Stimulated activated naive CD4-positive, alpha-beta T cell treated with Interleukin-2 at 50 U/mL for 16 hours (primary cell): ENCODE measurements at places on chromosomes 7 and 10.

DNA sequence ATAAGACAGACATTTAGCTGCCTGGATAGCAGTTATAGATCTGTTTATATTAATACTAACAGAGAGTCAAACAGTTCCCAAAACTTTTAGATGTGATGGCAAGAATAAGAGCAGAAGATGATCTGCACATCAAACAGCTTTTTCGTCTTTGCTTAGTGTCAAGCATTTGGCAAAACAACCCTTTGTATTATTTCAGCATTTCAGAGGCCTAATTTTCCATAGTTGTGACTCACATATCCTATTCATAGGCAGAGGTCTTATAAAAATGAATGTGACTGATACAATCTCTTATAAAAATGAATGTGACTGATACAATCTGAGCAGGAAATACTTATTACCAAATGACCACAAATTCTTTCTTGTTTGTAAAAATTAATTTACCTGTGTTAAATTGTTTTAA lies 71.2 kb downstream of the LRRTM3 start:
- no peak for DNase-seq

GRCh38 chr10:87053111-87053510 lies 33.0 kb downstream of the FAM25A start:
- no peak for DNase-seq

GRCh38 chr7:151558575-151558974 lies 38.9 kb upstream of the RHEB start:
- no peak for DNase-seq

GRCh38 chr10:79162861-79163665 lies 94.3 kb downstream of the ZMIZ1 start:
- DNase-seq, result no peak

DNA sequence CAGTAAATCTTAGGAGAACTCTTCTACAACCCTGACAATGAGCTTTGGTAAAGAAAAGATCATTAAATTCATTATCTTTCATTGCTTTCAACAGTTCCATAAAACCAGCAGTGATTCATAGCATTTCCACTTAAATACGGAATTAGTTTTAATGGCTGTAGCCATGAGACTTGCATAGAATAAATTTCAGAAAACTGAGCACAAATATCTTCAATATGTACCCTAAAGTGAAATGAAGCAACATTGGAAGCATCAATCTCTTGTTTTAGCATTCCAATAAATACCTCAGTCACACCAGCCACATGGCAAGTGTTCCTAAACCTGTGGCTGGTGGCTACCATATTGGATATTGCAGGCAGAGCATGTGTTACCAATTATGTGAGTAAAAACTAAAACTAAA lies 3.6 kb upstream of the RARRES2 start:
- no peak for DNase-seq

DNA sequence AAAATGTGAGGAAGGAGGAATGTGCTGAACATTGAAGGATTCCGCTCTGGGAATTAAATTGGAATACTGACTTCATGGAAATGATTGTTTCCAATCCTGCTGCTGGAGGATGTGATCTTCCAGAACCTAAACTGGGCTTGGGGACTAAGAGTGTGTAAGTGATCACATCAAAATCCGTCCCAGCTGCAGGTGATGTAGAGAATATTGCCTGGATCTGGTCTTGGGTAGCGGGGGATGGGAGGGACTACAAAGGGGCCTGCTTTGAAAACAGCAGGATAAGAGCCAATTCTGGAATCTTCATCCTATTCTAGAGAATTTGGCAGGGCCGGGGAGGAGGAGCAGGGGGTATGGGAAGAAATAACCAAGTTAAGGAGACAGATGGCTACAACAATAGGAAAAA lies 552.2 kb upstream of the FZD8 start:
- no peak for DNase-seq

DNA sequence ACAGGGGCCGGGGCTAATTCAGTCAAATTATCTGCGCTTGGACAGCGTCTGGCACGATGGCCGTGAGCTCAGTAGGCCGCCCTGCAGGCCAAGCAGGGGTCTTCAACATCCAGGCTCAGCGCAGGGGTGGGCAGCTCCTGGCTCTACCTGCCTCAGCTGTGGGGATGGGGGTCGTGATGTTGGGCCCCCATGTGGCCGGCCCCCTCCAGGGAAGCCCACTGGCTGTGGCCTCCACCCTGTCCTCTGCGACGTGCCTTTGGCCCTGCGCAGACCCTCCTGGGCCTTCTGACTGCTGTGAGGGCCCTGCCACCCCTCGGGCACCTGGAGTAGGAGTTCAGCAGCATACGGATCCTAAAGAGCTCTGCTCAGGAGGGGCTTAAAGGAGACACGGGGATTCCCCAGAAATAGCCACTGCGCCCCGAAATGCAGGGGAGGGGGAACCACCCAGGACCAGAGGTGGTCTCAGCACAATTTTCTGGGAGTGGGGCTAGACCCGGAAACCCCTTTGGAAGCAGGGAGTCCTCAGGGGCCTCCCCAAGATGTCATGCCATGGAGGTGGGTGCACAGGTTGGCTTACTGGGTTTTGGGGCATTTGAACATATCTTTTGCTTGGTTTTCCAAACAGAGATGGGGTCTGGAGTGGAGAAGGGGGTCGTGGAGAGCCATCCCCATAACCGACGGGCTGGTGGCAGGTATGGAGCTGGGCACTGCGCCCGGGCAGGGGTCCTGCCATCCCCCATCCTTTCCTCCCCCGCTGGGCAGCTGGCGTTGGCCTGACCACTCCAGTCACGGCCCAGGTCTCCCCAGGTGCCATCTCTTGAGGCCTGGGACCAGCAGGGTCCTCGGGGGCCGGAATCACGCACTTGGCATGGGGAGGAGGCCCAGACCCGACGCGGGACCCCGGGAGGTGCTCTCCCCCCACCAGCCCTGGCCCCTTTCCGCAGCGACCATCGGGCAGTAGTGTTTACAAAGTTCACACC lies 4.0 kb upstream of the ADAP1 start:
- no peak for DNase-seq

DNA sequence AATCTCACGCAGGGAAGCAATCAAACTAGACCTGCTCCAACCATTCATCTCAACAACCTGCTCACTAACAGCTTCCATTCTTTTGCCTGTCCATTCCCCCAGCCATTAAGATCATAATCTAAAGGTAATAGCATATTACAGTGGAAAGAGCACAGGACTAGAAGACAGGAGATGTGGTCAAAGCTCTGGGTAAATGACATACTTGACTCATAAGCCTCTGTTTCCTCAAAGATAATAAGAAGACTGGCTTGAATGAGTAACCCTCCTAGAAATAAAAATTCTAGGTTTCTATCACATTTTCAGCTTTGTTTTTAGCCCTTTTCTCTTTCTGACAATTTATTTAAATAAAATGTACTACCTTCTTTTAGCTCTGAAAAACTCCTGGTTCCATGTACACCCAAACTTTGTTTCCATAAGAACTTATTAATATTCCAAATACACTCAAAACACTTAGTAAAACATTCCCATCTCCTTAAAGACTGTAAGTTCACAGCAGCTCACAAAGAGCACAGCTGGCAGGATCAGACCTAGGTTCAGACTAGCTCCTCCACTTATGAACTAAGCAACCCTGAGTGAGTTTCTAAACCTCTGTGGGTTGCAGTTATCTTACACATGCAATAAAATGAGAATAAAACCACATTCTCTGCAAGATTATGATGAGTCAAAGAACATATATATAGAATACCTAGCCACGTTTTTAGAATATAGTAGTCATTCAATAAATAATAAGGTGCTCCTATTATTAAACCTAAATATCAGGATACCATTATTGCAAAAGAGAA lies 11.6 kb downstream of the FAM204A start:
- no peak for DNase-seq

- DNase-seq, result no peak
Measured at GRCh38 chr7:157560258-157560654, 223.5 kb downstream of the DNAJB6 start.

- DNase-seq, result no peak
Measured at GRCh38 chr7:97145068-97145467, 27.6 kb downstream of the SDHAF3 start.
